Kidney (tissue), 22 donors: ENCODE measurements at places on chromosomes 6 and 20. TPM values are rescaled to one million over a fixed set of nuclear protein-coding genes. Genes with fewer than 3 reads are reported as not detected.

FOXC1 gene
- total RNA-seq, result 58.5 TPM

GABRR1 gene
- total RNA-seq, result not detected

CGA gene
- total RNA-seq, result not detected

LRFN2 gene
- not detected for total RNA-seq

GNRH2 gene
- total RNA-seq, result not detected

TLDC2 gene
- 2.3 TPM for total RNA-seq

GRCh38 chr6:157273756-157274470 is 49.4 kb downstream of the TMEM242 start:
- H3K36me3 ChIP-seq, result no peaks in the 10 kb centered on the region
- no peaks in the 10 kb centered on the region for H3K27me3 ChIP-seq
- peak overlapping the region; percentile 72 for H3K27ac ChIP-seq
- H3K4me3 ChIP-seq, result peak overlapping the region; percentile 64
- H3K4me1 ChIP-seq, result no peaks in the 10 kb centered on the region
- no peak for DNase-seq

GRCh38 chr6:5746053-5746758 is 260.5 kb downstream of the NRN1 start:
- H3K36me3 ChIP-seq, result no peaks in the 10 kb centered on the region
- H3K4me1 ChIP-seq, result no peaks in the 10 kb centered on the region
- no peak overlapping the region for H3K27ac ChIP-seq
- no peaks in the 10 kb centered on the region for H3K27me3 ChIP-seq
- no peak for DNase-seq

GRCh38 chr6:131914967-131915751 is 36.0 kb downstream of the CCN2 start:
- peak; percentile 94 for DNase-seq
- no peak overlapping the region for H3K27ac ChIP-seq

DNA sequence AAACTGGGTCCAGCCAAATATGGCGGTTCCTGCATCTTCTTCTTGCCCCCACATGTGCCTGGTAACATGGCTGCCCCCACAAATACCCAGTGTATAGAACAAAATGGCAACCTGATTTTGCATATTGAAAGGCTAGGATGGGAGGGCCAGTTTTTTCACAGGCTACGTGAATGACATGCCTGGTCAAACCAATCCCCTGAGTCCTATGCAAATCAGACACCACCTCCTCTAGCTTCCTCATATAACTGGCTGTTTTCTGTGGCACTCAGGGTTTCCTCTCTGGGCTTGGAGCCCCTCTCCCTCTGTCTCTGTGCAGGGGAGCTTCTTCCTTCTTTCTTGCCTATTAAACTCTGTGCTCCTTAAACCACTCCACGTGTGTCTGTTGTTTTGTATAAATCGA is 372.1 kb downstream of the KIF16B start:
- no peaks in the 10 kb centered on the region for H3K36me3 ChIP-seq
- no peaks in the 10 kb centered on the region for H3K27me3 ChIP-seq
- no peak overlapping the region for H3K27ac ChIP-seq
- H3K4me1 ChIP-seq, result no peaks in the 10 kb centered on the region
- DNase-seq, result no peak
- H3K4me3 ChIP-seq, result no peak overlapping the region

DNA sequence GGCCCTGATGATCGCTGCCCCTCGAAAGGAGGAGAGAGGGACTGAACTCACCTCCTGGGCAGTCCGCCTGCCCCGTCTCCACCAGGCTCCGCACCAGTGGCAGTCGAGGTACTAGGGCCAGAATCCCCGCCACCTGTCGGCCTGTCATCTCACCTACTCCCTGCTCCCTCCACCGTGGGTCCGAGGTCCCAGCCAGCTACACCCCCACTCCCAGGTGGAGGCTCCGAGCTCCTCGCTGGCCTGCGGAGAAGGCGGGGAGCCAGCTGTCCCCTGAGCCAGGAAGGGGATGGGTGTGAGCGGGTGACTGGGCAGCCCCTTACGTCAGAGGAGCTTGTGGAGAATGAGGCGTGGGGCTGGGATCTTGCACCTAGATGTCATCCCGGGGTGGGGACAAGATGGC is 1066.5 kb upstream of the MANEA start:
- H3K36me3 ChIP-seq, result no peaks in the 10 kb centered on the region
- H3K4me3 ChIP-seq, result no peak overlapping the region
- H3K27me3 ChIP-seq, result no peaks in the 10 kb centered on the region
- H3K4me1 ChIP-seq, result no peaks in the 10 kb centered on the region

DNA sequence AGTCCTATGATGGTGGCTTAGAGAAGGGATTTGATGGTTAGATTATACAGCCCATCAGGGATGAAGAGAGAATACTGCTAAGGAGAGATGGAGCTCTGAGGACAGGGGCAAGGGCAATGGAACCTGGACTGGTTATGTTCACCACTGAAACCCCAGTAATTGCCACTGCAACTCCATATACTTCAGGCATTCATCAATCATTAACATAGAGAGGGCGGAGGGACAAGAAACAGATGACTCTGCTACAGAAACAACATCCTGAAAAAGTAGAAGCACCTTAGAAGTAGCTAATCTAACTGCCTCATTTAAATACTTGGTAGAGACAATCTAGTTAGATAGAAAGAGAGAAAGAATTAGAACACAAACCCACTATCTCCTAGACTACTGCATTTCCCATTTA is 89.8 kb downstream of the MDN1 start:
- H3K4me3 ChIP-seq, result no peak overlapping the region
- no peaks in the 10 kb centered on the region for H3K4me1 ChIP-seq
- no peaks in the 10 kb centered on the region for H3K27me3 ChIP-seq
- H3K27ac ChIP-seq, result no peak overlapping the region

DNA sequence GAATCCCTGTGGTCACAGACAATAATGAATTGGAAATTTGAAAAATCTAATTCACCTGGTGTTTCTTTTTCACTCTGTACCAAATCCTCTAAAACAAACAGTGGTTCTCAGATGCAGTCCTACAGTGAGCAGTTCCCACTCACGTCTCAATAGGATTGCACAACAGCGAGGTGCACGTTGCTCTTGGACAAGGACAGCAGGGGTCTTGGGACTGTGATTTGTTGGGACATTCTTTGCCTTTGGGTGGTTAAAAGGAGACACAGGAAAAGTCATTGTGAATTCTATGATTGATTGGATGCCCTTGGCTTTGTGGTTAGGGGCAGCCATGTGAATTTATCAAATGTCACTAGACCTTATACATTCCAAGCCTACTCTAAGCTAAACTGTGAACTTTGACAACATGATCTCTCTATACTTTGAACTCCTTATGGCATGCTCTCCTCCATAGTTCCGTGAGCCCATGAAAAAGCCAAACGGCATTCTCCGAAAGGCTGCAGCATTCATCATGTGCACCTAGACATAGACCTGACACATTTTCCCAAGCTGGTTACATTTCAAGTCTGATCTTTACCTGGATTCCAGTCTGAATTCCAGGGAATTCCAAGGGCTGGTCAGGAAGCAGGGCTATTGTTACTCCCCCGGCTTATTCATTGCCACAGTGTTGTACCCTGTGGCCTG is 647 bp downstream of the UNC93A start:
- no peak for DNase-seq
- H3K4me3 ChIP-seq, result no peak overlapping the region
- H3K27me3 ChIP-seq, result no peaks in the 10 kb centered on the region
- no peaks in the 10 kb centered on the region for H3K36me3 ChIP-seq

DNA sequence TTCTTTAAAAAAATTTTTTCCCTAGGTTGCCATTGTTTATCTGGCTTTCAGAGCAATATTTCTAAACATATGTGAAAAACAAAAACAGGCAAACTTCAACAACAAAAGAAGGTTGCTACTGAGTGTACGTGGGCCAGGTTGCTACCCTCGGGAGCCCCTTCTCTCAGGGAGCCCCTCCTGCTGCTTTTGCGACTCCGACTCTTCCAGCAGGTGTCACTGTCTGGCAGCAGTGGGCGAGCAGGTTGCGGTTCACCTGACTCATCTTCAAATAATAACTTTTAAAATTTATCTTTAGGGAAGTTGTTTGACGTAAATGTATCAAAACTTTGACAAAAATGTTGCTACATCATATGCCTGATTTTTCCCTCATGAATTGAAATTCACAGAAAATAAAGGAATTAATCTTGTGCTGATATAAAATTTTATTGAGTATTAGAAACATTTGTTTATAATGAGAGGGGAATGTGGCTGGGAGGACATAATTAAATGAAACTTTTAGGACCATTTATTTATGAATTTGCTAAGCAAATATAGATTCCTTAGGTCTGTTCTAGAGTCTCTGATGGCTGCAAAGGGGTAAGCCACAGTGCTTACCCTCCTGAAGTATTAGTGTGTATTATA is 138.8 kb downstream of the HIVEP1 start:
- H3K4me1 ChIP-seq, result no peaks in the 10 kb centered on the region
- no peaks in the 10 kb centered on the region for H3K27me3 ChIP-seq
- no peaks in the 10 kb centered on the region for H3K36me3 ChIP-seq
- H3K27ac ChIP-seq, result no peak overlapping the region
- H3K4me3 ChIP-seq, result no peak overlapping the region
- DNase-seq, result peak; percentile 63

DNA sequence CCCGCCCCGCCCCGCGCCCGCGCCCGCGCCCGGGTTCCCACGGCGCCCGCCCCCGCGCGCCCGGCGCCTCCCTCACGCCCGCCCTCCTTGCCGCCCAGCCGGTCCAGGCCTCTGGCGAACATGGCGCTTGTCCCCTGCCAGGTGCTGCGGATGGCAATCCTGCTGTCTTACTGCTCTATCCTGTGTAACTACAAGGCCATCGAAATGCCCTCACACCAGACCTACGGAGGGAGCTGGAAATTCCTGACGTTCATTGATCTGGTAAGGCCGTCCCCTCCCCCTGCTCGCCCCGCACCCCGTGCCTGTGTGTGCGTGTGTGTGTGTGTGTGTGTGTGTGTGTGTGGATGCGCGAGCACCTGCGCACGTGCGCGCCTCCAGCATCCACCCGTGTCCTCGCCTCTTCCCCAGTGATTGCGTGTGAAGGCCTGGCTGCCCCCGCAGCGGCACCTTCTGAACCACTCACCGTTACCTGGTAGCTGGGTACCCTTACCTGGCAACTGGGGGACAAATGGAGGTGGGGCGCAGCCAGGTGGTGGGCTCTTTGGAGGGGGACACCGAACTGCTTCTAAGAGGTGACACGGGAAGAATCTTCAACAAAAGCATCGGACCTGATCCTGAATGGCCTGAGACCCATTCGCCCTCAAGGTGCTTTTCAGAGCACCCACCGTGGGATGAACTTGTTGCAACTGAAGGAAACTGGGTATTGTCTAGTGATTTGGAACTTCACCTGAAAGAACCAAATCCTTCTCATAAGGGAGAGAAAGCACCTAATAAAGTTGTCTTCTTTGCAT is at the start of gene AIG1:
TSS of gene AIG1 (plus strand) at position 84 of the 791 bp plus-strand sequence. CDS start at position 121, 37 bp downstream.
- H3K4me1 ChIP-seq, result peaks cover 19% of the 10 kb centered on the region
- H3K27me3 ChIP-seq, result no peaks in the 10 kb centered on the region
- peak within 1 kb of the TSS; percentile 96 for H3K4me3 ChIP-seq
- H3K27ac ChIP-seq, result peak within 1 kb of the TSS; percentile 96
- H3K36me3 ChIP-seq, result no peaks in the 10 kb centered on the region

DNA sequence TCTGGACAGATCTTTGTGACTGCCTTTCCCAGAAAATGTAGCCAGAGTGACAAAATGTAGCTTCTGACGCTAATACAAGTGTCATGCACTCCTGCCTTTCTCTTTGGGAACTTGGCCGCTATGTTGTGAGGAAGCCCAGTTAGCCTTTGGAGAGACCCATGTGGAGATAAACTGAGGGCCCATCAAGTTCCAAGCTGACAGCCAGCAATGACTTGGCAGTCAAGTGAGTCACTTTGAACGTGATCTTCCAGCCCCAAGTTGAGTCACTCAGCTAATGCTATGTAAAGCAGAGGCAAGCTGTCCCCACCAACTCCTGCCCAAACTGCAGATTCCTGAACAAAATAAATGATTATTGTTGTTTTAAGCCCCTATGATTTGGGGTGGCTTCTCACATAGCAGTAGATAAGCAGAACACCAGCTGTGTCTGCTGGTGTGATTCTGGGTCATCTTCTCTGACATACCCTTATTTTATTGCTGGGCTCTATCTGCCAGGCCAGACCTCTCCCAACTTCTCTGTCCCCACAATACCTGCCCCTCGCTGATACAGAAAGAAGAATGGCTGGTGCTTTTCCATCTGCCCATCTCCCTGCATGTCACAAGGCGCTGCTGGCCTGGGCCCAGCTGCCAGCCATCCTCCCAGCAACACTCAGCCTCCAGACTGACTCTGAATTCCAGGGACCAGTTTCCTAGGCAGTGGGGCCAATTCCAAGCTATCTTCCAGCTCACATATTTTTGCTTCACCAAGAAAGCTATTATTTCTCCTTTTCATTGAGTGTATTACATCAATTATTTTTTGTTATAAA is 274.8 kb downstream of the LRFN2 start:
- no peak overlapping the region for H3K4me3 ChIP-seq
- no peak overlapping the region for H3K27ac ChIP-seq
- no peaks in the 10 kb centered on the region for H3K27me3 ChIP-seq
- DNase-seq, result no peak
- H3K36me3 ChIP-seq, result no peaks in the 10 kb centered on the region
- no peaks in the 10 kb centered on the region for H3K4me1 ChIP-seq

DNA sequence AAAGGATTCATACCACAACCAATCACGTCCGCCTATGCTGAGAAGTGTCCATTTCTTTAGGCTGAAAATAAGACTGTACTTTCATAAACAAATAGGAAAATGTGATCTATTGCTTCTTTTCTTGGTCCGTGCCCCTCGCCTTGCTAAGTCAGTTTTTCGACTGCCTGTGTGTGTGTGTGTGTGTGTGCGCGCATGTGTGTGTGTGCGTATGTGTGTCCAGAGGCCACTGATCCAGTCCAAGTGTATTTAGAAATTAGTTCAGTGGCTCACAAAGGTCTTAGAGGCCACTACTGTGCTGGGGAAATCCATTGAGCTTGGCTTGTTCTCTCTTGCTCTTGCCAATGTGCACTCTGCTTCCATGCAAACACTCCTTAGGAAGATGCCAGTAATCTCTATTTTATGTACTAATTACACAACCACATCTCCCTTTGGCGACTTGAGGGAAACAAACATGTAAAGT is 50.5 kb downstream of the SLC22A23 start:
- DNase-seq, result no peak
- H3K27ac ChIP-seq, result peak overlapping the region; percentile 8
- H3K27me3 ChIP-seq, result no peaks in the 10 kb centered on the region

DNA sequence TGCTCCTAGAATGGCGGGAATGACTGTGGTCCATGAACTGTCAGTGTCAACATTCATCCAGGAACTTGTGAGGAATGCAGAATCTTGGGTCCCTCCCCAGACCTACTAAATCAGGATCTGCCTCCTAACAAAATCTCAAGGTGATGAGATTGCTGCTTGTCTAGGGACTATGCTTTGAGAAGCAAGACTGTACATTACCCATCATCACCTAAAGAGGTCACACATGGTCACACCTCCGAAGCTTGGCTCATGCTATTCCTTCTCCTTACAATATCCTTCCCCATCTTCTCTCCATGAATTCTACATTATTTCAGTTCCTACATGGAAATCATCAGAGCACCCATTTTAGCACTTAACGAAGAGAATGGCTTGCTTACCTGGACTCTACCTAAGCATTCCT is 102.3 kb upstream of the JARID2 start:
- H3K4me1 ChIP-seq, result no peaks in the 10 kb centered on the region
- H3K36me3 ChIP-seq, result no peaks in the 10 kb centered on the region
- no peak overlapping the region for H3K27ac ChIP-seq

- no peak overlapping the region for H3K27ac ChIP-seq
- DNase-seq, result no peak
- no peaks in the 10 kb centered on the region for H3K27me3 ChIP-seq
- H3K36me3 ChIP-seq, result no peaks in the 10 kb centered on the region
- H3K4me3 ChIP-seq, result no peak overlapping the region
Measured at GRCh38 chr6:8905757-8906156, 470.4 kb upstream of the SLC35B3 start.
